ENCODE measurements at places on chromosomes 3 and 15.

DNA sequence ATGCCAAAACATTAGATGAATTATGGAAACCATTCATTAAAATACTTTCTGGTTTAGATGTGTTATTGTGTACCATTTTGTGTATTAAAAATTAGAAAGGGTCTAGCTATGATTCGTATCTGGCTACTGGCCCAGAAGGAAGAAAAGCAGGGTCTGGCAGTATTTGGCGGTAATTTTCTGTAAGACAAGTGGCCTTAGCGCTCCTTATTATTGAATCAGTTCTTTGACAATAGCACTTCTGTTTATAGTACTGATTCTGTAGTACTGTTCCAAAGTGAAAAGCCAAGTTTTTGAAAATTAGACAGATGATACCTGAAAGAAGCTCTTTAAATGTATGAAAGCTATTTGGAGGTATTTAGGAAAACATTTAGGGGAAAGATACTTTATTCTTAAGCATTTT is 10.2 kb downstream of the GLCE start:
- no peak for DNase-seq

- no peak for DNase-seq
Measured at GRCh38 chr15:75928680-75929608, 25.3 kb downstream of the FBXO22 start.

DNA sequence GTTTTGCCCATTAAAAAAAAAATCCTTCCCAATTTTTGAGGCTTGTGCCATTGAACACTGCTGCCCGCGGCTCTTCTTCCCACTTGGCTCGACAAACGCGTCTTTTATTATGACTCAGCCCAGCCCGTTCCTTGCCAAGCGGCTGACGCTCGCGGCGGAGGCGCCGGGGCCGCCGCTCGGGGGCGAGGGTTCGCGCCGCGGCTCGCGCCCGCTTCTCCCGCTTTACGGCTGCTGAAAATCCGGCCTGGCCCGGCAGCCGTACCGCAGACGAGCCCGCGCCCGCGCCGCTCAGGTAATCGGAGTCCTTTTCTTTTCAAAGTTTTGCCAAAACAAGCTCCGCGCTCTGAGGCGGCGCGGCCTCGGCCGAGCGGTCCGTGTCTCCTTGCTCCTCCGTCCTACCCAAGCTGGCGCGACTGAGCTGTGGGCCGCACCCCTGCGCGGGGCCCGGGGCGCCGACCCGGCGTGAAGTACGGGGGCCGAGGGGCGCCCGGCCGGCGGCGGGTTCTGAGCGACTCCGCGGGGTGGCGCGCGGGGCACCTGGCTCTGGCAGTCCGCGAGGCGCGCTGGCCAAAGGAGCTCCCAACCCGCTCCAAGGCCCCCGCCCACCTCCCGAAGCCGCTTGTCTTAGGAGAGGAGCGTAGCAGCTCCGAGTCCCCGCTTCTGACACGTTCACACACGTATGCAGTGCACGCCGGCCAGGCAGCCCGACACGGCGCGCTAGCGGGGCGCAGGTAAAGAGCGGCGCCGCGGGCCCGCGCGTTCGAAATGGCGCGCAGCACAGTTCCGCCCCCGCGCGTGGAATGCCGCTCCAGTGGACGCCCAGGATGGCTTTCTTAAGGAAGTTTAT is 418.2 kb upstream of the NAALADL2 start:
- peak; percentile 52 for DNase-seq

GRCh38 chr3:168653255-168653654 is 557.5 kb upstream of the GOLIM4 start:
- no peak for DNase-seq

DNA sequence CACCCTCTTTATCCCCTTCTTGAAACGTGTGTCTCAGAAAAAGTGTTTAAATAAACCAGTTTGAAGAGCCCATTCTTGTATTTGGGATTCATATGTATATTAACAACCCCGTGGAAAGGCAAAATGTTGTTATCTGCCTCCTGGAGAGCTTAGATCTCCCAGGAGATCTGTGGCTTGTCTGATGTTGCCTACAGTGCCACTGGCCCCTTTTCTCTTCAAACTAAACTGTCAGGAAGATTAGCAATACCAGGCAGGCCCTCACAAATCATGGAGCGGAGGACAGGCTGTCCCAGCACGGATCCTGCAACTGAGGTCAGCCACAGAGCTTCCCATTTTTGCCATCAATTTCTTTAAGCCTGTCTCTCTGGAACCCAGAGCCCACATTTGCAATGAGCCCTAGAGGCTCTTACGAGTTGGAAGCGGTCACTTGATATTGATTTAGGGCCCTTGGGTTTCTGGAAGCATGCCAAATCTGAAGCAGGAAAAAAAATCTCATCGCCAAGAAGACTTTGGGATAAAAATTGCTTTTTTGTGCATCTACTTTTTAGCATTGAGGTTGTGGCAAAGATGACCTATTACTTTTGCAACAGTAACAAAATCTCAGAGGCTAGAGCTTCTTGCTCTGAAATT is 234.1 kb downstream of the OPA1 start:
- DNase-seq: no peak

DNA sequence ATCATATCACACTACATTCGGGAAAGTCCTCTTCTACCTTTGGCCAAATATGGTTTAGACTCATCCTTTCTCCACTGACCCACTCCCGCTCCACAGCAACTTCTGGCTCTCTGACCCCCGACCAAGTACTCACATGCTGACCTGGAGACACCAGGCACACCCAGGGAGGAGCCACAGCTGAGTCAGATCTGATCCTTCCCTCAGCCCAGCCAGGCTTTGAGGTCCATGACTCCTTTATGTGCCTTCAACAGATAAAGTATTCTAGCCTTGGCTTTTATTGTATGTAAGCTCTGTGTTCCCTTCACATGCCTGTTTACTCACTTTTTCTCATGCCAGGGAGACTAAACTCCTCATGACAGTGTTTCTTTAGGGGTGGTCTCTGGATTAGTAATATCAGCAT is 166.9 kb upstream of the UMPS start:
- DNase-seq: no peak

DNA sequence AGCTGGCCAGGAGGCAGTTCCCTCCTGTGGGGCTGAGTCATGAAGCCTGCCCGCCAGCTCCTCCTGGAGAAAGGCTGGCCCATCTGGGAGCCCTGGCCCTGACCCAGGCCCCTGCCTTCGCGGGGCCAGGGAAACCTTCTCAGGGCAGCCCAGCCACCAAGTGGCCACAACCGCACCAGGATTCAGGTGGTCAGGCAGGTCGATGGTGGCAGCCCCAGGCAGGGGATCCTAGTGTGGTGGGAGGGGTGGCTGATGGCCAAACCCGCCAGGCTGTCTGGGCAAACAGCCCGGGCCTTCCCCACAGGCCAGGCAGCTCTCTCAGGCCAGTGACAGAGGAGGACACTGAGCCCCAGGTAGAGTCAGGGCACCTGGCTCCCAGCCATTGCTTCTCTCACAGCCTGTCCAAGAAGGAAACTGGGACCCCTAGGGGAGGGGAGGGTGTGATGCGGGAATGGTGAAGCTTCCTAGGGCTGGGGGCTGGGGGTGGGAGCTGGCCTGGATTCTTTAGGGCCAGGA is 1.2 kb downstream of the TWF2 start:
- DNase-seq: no peak

GRCh38 chr3:12423131-12423530 is 61.1 kb upstream of the TSEN2 start:
- DNase-seq: no peak
